ENCODE measurements at places on chromosomes 11 and 22.

GRCh38 chr11:10139143-10139542 lies 154.9 kb downstream of the SBF2 start:
- DNase-seq, result no peak

DNA sequence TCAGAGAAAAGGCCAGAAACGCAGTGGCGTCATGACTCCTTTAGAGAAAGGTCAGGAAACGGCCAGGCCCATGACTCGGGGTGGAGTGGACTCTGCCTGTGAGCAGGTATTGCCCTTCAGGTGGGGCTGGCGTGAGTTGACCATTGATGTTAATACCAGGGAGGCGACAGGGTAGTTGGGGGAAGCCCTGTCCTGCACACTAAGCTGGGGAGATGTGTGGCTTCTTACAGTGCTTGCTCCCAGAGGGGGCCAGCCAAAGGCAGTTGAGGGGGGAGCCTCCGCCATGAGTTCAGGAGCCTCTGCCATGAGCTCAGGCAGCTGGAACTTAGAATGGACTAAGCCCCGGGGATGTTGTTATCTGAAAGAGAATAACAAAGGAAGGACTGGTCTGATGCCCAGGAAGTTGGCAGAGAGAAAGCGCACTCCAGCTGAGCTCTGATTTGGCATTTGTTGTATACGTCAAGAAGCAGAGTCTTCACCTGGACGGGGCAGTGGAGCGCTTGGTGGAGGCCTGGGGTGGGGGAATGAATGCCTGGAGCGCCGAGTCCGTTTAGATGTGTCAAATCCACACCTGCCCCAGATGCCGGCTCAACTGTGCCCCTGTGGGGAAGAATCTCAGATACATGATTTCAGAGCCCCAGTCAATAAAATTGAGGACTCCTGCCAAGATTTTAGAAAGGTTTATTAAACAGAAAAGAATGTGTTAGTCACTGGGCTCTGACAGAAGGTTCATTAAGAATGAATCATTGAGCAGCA lies 222.5 kb downstream of the TBC1D22A start:
- DNase-seq, result no peak

DNA sequence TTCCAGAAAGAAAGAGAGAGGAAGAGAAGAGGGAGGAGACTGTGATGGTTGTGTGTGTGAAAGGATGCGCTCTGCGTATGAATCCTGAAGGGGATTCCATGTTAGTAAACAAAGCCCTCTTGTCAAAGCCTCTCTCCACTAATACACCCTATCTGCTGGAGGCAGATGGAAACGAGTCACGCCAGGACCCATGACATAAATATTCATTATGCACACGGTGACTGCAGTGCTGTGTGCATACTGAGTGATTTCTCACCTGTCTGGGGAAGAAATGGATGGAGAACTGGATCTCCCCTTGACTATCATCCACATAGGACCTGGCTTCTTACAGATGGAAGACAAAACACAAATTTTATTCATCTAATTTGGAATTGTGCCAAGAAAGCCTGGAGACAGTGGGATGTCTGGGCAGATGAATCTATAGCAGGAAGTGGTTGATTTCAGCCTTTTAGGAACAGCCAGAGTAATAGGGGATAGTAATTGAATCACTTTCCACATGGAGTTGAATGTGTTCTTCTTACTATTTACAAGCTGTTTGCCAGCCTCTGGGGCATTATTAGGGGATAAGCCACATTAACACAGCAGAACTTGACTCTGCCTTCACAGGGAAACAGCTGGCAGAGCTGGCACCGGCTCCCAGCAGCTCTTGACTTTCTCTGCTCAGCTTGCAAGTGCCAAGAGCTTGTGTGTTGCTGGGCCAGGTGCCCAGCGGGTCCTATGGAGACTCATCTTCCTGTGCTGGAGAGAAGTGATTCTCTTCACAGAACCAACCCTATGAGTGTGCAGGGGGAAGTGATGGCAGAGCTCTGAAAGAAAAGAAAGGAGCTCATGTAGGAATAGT lies 9.0 kb downstream of the MTNR1B start:
- no peak for DNase-seq

DNA sequence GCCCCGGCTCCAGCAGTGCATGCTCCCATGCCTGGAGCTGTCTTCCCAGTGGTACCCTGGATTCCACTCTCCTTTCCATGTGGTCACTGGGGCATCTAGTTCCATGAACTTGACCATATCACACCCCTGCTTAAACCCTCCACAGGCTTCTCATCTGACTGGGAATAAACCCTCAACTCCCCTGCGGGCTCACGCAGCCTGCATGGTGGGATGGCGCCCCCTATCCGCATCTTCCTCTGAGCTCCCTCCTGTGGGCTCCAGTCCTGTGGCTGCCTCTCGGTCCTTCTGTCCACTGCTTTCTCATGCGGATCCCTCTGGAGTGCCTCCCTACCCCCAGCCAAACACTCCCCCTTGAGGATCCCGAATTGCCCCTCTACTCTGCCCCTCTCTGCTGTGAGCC lies 41.4 kb upstream of the TTLL12 start:
- DNase-seq, result peak; percentile 7

GRCh38 chr11:127345819-127346459 lies 345.4 kb upstream of the KIRREL3 start:
- no peak for DNase-seq

DNA sequence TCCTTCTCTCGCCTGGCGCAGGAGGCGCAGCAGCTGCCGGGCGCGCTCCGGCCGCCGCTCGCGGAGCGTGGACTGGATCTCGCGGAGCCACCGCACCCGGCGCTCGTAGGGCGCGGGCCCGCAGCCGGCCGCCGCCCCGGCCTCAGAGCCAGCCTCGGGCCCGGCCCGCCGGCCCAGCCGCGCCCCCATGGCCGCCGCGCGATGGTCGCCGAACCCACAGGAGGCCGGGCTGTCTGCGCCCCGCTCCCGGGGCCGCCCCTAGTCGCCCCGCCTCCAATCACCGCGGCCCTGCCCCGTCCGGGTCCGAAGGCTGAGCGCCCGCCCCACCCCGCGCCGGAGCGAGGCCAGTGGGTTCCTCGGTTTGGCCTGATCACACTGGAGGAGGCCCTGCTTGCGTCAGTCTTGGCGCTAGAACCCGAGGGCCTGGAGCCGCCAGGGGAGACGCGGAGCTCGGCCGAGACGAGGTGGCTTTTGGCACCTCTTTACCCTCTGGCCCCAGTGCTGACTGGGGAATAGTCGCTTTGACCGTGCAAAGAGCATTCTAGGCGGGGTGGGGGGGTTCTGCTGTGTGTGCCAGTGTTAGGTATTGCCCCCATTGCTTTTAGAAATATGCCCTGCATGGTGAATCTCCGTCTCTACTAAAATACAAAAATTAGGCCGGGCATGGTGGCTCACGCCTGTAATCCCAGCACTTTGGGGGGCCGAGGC lies at the start of gene LRRC75B:
TSS of gene LRRC75B (minus strand) at position 223 of the 708 bp plus-strand sequence. CDS start at position 189, 34 bp downstream.
- DNase-seq, result no peak

Data from stimulated activated CD8-positive, alpha-beta memory T cell treated with anti-CD3 and anti-CD28 coated beads, Interleukin-12 subunit alpha, Interleukin-12 subunit beta, amount 100 ng/mL, for 1 hour (primary cell).